Cortex of kidney (tissue), 1 donor: ENCODE measurements at places on chromosomes 6 and 20.

DNA sequence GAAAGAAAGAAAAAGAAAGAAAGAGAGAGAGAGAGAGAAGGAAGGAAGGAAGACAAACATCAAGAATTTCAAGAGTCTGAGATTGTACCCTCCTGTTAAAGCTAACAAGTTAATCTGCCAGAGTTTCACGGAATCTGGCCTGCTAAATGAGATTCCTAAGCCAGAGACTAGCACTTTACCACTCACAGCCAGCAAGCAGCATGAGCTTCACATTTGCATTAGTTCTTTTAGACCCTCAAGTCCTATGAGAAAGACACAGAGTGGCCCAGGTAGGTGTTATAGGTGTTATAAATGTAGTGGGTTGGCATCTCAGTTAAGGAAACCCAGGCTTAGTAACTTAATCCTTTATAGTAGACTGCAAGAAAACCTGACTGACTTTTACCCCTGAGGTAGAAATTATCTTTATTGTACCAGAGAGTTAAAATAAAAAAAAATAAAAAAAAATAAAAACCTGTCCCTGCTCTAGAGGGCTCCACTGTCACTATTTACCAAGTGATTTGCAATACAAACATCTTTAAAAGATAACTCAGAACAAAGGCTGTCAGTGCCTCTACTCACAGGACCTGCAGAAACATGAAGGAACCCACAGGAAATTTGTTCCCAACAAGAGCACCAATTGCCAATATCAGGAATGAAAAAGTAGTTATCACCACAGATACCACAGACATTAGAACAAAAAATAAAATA lies 9.7 kb upstream of the IBTK start:
- DNase-seq = no peak

DNA sequence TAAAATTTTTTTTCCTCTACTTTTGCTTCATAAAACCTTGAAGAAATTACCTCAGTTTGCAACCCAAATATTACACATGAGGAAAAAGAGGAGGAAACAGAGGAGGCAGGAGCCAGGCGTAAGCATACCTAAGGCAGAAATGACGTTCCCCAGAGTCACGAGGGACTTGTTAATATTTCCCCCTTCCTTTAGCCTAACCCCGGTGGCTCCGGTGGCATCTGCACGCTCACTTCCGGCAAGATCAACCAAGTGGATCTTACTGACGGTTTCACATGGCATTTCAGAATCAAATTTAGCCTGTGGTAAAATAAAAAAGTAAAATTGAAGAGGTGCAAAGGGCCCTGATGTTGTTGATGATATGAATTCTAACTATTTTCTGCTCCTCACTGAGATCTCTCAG lies 67.4 kb downstream of the KIF16B start:
- no peak for DNase-seq

DNA sequence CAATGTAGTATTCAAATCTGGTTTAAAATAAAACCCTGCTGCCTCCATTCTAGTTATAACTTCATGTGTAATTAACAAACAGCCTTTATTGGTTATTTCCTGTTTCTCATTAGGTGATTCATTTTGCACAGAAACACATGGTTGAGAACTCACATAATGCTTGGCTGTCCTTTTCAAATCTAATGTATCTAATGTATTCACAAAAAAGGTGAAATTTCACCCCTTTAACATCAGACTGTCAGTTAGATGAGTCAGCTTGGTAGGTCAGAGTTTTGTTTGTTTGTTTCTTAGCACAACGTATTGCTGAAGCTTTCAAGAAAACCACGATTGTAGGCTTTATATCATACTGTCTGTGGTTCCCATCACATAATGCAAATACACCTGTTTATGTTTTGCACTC lies 78.7 kb upstream of the TMEM30A start:
- no peak for DNase-seq

DNA sequence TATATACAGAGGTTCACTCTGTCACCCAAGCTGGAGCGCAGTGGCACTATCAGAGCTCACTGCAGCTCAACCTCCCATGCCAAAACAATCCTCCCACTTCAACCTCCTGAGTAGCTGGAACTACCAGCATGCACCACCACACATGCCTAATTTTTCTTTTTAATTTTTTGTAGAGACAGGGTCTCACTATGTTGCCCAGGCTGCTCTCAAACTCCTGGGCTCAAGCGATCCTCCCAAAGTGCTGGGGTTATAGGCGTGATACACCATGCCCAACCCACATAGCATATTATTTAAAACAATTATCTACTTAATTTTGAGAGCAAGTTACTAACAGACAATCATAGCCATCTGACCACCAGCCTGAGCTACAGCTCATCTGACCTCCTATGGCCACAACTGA lies 459.9 kb upstream of the JARID2 start:
- no peak for DNase-seq

DNA sequence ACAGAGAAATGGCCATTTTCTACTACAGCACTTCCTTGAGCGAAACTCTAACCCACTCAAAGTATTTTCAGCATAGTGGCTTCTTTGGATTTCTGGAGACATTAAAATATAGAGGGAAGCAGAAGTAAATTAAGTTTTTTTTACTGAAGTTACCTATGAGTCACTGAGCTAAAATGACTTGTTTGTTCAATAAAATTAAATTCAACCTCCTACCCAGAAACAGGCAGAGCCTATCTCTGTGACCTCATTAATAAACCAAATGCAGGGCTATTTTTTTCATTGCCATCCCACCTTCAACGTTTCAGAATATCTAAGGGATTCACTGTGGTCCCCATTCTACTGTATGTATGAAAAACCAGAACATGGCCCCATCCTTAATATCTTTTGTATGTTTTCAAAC lies 133.0 kb downstream of the MTFR2 start:
- DNase-seq = no peak

GRCh38 chr20:64116541-64117431 lies 9.4 kb upstream of the NPBWR2 start:
- no peak for DNase-seq

DNA sequence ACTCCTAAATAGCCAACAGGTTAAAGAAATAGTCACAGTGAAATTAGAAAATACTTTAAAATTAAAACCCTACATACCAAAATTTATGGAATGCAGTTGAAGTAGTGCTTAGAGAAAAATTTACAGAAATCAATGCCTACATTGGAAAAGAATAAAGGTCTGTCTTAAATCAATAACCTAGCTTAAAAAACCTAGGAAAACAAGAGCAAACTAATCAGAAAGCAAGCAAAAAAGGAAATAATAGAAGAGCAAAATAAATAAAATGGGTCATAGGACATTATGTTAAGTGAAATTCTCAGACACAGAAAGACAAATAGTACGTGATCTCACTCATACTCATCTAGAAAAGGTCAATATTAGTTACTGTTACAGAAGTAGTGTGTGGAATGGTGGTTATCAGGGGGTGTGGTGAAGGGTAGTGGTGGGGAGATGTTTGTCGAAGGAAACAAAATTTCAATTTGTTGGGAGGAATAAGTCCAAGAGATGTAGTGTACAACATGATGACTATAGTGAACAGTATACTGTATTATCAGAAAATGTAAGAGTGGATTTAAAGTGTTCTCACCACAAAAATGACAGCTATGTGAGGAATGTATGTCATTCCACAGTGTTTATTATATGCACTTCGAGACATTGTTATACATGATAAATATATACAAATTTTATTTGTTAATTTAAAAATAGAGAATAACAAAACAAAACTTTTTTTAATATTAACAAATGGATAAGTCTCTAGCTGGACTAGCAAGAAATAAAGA lies 423.6 kb downstream of the CDH26 start:
- no peak for DNase-seq

DNA sequence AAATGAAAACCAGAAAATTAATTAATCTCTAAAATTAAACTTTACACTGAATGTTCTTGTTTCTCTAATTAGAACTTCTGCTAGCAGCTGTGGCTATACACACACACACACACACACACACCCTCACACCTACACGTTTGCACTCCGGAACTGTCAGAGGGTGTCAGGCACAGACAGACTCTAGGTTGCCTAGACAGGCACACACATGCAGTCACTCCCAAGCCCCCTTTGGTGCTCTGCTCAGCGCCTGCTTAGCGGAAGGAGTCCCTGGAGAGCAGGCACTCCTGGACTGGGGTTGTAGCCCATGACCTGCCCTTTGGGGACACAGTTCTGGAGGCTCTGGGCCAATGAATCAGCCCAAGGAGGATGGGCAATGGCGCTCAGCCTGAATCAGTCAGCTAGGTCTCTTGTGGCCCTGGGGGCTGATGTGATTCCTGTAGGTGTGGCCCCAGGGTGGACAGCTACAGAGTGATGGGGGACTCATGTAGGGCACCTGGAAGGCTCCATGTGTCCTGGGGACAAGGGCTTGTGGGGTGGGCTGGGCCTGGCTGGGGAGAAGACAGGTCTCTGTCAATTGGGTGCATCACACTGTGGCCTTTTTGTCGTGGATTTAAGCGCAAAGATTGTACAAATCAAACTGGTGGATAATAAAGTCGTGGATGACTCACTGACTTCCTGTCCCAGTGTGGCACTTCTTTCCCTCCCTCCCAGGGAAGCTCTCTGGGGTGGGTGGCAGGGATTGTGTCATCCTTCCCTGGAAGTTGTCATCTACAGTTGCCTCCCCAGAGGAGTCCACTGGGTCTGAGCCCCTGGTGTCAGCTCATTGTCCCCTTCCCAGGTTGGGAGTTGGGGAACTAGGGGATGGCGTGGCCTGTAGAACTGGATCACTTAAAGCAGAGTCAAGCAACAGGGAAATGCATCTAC lies 8.8 kb downstream of the TMEM151B start:
- no peak for DNase-seq

DNA sequence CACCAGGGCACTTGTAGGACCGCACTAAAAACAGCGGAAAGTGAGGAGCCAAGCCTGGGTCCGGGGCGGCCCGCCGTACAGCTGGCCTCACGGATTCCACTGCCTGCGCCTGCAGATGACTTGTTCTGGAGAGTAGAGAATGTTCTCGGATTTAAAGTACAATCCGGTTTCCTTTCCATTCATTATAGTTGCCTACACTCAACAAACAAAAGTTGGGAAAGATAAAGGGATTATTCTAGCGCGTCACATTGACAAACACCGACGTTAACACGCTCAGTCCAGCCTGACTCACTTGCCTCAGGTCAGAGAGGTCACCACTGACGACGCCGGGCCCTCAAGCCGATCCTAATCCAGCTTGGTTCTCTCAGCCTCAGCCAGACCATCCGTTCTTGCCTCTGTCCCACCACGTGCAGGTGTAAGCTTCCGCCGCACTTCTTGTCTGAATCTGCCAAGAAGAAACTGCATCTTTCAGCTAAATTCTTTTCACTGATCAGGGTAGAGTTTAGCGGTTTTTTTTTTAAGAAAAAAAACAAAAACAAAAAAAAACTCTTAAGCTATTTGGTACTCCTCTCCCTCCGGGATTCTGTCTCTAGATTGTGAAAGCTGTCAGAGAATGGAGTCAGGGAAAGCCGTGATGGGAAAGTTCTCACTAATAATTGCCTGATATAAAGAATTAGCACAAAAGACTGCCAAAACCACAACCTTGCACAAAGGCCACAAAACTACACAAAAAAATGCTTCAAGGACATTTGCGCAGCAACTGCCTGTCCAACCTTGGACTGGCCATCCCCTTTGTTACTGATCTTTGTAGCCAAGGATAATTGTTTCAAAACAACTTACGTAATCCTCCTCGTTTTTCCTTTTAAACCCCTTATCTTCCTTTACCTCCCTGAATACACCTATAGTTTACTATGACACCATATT lies 1.1 kb upstream of the PHF10 start:
- no peak for DNase-seq

GRCh38 chr6:31079656-31080261 lies 32.6 kb downstream of the C6orf15 start:
- no peak for DNase-seq

DNA sequence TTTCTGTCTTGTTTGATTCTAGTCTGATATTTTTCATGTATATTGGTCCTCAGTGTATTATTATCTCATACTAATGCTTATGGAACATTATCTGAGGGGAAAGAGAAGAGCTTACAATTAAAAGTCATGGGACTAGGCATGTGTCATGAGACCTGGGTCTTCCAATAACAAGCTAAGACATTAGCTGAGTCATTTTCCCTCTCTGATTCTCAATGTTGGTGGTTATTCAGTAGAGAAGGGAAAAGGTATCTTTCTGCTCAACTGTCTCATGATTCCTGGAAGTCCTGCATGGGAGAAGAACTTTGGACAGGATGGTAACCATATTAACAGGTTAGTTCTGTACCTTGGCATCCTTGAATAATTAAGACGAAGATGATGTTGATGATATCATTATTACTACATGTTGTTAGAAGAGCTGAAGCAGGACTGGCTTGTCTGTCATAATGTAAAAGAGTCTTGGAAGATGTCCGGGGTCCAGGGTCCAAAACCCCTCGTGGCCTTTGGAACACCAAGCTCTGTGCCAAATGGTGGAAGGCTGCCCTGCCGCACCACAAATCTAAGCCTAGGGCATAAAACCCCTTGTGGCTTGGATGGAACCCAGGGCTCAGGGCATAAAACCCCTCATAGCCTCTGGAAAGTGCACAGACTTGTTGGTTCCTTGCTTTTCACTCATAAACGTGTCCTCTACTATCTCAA lies 19.1 kb downstream of the TRIM38 start:
- no peak for DNase-seq

- no peak for DNase-seq
These were observed 1.9 kb downstream of the DDR1 start for GRCh38 chr6:30885999-30886896.

- no peak for DNase-seq
These were observed 80.1 kb downstream of the ADGRG6 start for GRCh38 chr6:142381845-142382378.

DNA sequence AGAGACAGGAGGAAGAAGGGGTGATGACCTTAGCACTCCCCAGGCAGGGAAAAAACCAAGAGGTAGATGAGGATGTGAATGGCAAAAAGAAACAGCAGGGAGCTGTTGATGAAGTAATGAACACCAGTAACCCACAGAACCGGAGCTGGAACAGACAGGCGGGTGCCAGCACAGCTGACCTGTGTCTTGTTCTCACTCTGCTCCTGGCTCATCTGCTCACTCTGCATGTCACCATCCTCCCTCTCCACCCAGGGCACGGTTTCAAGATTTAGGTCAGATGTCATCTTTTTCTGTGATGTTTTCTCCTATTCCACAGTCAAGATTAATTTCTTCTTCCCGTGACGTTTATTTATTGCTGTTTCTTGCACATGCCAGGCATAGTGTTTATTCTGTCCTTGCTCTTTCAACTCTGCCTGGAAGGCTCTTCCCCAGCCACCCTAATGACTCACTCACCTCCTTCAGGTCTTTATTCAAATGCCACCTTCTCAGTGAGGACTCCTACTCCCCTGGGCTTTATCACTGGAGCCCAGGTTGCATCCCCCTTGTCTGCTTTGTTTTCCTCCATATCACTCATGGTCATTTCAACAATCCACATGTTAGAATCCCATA lies 164.5 kb upstream of the HDAC2 start:
- no peak for DNase-seq

DNA sequence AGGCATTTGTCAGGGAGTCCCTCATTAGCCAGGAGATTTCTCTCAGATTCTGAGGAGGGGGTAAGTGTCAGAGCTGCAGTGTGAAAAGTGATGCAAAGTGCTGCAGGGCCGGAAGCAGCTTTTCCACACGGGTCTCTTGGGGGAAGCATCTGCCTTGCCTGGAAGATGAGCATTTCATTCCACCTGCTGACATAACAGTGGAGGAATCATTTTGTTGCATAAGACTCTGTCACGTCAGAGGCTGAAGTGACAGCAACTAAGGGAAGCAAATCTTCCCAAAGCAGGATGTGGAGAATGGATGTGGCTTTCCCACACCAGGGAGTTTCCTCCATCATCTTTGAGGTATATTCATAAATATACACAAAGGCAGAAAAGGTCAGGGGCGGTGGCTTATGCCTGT lies 22.8 kb downstream of the DCBLD1 start:
- no peak for DNase-seq

- no peak for DNase-seq
These were observed 1.0 kb upstream of the VSTM2L start for GRCh38 chr20:37901654-37902503.
